NCI-H748 treated with DMSO at 0.1 percent for 48 hours (cell line): ENCODE measurements at places on chromosomes 2 and 18.
A peak's percentile ranks its signal among the peaks of the same experiment; 100 is the strongest.

DNA sequence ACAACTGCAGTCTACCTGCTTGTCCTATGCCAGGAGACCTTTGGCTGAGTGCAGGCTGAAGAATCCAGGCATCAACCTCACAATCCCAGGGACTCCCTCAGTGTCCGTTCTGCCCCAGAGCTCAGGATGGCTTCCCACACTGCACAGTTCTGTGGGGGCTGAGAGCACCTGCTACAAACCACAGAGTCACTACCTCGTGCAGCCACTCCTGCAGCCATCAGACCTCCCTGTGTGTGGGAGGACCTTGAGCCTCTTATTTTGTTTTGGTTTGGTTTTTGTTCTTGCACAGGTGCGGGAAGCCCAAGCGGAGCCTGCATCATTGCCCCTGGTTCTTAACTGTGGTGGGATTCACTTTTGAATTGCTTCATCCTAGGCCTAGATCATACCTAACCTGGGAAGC lies 31.0 kb downstream of the NAT8 start:
- no peak for DNase-seq

GRCh38 chr2:236823041-236823629 lies 253.5 kb downstream of the ACKR3 start:
- DNase-seq, result no peak

DNA sequence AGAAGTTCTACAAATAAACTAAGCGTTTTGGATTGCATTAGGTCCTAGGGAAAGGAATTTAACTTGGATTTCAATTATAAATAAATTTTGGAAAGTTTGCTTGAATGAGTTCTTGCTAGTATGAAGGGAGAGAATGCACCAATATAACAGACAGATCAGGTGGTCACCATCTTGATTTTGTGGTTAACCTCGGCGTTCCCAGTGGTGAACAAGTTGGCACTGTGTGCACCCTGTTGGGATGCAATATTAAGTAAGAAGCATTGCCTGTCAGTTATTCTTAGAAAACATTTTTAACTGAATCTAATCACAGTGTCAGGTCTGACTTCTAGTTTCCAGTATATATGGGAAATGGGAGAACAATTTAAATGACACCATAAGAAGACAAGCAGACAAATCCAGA lies 673.4 kb downstream of the SLC4A3 start:
- no peak for DNase-seq

GRCh38 chr2:181904022-181904632 lies 12.6 kb downstream of the ITPRID2 start:
- peak; percentile 25 for DNase-seq

GRCh38 chr2:63096491-63096890 lies 45.9 kb downstream of the OTX1 start:
- no peak for DNase-seq

GRCh38 chr2:221571025-221571550 lies 1.0 kb downstream of the EPHA4 start:
- DNase-seq, result no peak

GRCh38 chr2:108535357-108535631 lies 1.0 kb downstream of the LIMS1 start:
- no peak for DNase-seq

DNA sequence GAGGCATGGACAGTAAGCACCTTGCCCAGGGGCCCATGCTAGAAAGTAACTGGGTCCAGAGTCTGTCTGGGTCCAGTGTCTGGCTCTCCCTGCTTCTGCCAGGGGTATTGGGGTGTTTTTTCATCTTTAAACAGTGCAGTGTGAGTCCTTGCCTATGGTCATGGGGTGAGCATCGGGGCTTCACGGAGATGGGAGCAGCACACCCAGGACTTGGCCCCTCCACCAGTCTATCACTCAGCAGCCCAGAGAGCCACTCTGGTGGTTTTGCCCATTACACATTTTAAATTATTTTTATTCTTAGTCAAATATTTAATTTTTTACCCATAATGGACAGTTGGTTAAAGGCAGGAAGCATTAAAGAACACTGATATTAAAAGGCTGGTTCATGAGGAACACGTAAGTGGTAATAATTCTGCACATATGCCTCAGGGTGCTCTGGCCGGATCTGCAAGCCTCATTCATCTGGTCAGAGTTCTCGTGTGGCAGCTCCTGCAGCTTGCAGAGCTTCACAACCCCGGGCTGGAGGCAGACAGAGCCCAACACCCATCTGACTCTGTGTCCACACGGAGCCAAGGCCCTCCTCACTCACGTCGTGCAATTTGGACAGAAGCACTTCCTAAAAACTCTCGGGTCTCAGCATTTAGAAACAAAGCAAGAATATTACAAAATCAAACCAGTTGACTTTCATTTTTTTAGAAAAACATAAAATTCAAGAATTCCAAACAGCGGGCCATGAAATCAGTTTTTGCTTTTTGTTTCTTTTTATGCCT lies 204.1 kb downstream of the CTIF start:
- DNase-seq, result no peak

DNA sequence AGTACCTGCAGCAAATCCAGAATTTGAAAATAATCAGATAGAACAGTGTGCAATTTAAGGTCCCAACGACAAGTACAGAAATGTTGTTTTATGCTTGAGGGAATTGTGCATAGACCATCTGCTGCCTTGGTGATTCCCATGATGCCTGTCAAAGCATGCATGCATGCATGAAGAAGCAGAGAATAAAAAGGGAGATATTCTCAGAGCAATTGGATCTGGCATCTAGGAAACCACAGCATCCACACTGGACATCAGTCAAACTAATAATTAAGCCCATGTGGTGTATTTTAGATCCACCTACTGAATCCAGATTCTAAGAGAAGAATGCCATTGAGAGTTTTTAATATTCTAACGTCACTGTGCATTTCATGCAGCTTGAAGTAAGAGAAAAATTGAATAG lies 361.2 kb downstream of the FSIP2 start:
- DNase-seq, result no peak

DNA sequence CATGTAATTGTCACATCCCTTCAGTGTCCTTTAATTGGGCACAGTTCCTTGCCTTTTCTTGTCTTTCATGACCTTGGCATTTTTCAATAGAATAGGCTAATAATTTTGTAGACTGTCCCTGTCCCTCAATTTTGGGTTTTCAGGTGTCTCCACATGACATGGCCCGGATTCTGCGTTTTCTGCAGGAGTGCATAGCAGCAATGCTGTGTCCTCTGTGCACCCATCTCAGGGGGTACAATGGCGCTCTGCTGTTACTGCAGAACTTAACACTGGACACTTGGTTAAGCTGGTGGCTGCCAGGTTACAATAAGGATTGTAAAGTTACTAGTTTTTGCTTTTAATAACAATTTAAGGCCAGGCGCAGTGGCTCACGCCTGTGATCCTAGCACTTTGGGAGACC lies 51.3 kb downstream of the INPP5D start:
- DNase-seq, result no peak

- DNase-seq, result peak; percentile 1
These were observed 69.2 kb downstream of the TRIP12 start for GRCh38 chr2:229852565-229852964.

GRCh38 chr2:71721362-71721665 lies 268.0 kb downstream of the DYSF start:
- DNase-seq, result no peak

DNA sequence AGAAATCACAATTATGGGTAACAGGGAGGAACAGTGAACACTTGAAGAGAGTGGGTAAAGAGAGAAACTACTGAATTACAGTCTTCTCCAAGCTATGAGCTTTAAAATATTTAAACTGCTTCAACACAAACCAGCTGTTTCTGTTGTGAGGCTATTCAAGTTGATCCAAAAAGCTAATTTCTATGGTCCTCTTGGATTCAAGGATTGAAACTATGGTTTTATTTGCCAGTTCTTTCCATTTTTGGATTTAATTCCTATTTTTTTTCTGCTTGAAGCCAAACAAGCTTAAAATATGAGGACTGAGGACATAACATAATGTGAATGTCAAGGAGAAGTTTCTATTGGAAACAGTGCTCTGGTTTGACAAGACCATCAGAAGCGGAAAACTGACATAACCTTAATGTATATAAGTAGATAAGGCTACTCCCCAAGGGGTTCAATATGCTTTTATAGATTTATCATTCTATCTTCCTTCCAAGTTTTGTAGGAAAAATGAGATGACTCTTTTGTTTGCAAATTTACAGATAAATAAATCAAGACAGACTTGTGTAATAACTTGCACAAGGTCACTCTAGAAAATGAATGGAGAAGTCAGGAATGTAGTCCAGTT lies 60.7 kb upstream of the AQP4 start:
- DNase-seq, result no peak

DNA sequence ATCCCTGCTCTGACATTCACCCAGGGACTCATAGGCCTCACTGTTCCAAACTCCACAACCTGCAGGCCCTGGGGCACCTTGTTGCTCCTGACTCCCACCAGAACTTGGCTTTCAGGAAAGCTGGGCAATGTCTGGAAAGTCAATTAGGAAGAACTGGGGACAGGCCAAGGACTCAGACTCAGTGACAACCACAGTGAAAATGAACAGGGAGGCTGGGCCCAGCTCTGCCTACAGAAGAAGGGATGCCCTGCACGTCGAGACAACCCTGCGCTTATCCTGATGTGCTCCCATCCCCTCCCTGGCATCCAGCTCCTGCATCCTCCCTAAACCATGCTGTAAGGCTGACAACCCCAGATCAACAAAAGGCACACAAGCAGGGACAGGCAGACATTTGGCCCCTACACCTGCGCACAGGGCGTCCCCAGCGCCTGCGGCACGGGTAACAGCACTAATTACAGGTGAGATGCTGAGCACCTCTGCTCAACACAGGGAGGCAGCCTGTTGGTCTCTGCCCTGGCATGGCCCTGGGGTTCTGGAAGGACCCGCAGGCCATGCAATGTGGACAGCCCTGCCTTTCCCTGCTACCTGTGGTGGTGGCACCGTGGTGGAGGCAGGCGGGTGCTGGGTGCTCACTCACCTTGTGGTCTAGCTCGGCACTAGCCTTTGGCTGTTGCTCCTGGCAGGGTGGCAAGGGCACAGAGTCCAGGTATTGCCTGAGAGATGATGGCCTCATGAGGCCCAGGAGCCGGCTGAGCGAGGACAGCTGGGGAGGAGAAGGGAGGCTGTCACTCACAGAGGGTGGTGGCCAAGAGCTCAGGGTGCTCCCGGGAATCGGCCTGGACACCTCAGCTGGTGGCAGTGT lies 23.6 kb upstream of the SEMA4C start:
- DNase-seq, result no peak

- DNase-seq, result no peak
These were observed 500.6 kb downstream of the SATB2 start for GRCh38 chr2:198957181-198957580.

DNA sequence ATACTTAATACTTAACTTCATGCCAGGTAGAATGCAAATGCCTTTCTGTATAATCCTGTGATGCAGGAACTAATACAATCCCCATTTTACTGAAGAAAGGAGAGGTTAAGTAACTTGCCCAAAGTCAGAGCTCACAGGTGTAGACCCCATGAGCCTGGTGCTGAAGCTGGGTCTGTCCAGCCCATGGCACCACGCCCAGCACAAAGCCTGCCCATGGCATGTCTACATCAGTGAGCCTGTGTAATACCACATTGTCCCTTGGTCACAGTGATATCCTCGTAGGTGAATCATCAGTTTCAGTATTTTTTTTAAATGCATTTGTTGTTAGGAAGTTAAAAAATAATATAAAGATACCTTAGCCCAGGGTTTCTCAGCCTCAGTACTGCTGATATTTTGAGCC lies 69.9 kb upstream of the MCFD2 start:
- DNase-seq, result no peak

- no peak for DNase-seq
These were observed 95.7 kb upstream of the POU3F3 start for GRCh38 chr2:104758199-104758620.

DNA sequence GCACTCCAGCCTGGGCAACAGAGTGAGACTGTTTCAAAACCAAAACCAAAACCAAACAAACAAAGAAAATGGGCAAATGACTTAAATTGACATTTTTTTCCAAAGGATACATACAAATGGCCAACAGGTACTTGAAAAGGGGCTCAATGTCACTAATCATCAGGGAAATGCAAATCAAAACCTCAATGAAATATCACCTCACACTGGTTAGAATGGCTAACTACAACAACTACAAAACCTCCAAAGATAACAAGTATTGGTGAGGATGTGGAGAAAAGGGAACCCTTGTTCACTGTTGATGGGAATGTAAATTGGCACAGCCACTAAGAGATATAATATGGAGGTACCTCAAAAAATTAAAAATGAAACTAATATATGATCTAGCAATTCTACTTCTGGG lies 213.2 kb upstream of the HS6ST1 start:
- DNase-seq, result no peak

- no peak for DNase-seq
These were observed 7.7 kb downstream of the KCNF1 start for GRCh38 chr2:10919410-10919770.

DNA sequence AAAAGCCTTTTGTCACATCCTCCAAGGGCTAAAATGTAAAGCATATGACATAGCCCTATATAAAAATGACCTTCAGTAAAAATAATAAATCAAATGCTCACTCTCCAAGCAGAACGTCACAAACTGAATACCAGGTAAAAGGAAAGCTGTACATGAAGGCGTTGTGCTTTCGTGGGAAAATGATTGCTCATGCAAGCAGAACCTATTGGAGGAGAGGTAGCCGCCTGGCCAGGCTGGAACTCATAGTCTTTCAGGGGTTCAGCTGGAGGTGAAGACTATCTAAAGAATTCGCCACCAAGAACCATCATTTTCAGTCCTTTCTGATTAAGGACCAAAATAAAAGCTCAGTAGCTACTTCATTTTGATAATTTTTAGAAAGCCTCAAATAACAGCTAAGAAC lies 44.7 kb downstream of the ANKRD44 start:
- DNase-seq, result no peak

DNA sequence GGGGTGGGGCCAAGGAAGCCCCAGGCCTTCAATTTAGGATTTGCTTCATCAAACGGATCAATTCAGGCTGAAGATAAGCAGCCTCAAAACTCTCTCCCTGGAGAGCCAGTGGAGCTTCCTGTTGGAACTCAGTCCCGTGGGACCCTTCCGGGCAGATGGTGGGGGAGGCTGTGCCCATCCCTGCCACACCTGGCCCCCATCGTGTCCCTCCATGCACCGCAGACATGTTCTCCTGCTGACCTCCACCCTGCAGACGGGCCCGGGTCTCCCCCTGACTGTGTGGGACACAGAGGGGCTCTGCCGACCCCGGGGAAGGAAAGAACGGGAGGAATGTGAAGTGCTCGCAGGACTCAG lies 144.2 kb downstream of the TPO start:
- DNase-seq, result no peak

- peak; percentile 83 for DNase-seq
These were observed 44.3 kb upstream of the ZDBF2 start for GRCh38 chr2:206230060-206230762.

DNA sequence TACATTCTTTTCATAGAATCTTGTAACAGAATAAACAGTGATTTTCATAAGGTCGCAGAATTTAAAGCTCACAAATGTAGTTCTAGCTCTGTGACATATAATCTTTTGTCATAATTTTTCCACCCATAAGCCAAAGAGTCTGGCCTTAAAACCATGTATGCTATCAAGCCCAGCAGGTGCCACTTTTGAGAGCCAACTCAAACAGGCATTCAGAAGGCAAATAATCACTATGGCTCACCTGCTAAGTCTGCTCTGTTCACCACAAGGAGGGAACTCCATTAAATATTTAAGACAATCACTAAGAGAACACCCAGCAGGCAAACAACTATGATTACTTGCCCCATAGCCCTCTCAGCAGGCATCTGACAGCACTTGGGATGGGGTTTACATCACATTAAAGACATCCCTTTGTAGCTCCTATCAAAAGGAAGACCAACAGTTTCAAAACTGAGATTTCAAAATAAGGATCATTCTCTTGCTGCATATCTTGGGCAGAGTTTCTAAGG lies 241.6 kb downstream of the PDE11A start:
- DNase-seq, result peak; percentile 32
